Stimulated activated CD4-positive, alpha-beta T cell treated with anti-CD3 and anti-CD28 coated beads, Interleukin-4, amount 100 ng/mL, for 48 hours (primary cell): ENCODE measurements at places on chromosomes 12 and 14.

GRCh38 chr12:78095623-78096022 lies 264.9 kb downstream of the NAV3 start:
- no peak for DNase-seq

GRCh38 chr12:122080149-122081082 lies 1.9 kb downstream of the MLXIP start:
- no peak for DNase-seq

GRCh38 chr14:68626386-68626785 lies 166.5 kb downstream of the ZFP36L1 start:
- no peak for DNase-seq

- no peak for DNase-seq
These were observed 10.6 kb upstream of the ATP5MC2 start for GRCh38 chr12:53686436-53686835.

DNA sequence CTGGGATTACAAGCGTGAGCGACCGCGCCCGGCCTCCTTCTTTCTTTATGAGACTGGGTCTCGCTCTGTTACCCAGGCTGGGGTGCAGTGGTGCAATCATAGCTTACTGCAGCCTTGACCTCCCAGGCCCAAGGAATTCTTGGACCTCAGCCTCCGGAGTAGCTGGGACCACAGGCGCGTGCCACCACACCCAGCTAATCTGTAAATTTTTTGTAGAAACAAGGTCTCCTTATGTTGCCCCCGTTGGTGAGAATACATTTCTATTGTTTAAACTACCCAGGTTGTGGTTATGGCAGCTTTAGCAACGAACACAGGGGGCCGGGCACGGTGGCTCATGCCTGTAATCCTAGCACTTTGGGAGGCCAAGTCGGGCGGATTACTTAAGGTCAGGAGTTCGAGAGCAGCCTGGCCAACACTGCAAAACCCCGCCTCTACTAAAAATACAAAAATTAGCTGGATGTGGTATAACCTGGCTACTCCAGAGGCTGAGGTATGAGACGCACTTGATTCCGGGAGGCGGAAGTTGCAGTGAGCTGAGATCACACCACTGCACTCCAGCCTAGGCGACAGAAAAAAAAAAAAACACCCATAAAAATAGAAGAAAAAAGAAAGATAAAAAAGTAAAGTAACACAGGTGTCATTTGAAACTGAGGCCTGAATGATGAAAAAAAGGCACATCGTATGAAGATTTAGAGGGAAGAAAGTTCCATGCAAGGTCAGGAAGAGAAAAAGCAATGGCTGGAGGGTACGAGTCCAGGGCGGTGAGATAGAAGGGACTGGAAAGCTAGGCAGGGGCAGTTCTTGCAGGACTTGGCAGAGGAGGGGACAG lies 977 bp upstream of the TMEM120B start:
- no peak for DNase-seq

DNA sequence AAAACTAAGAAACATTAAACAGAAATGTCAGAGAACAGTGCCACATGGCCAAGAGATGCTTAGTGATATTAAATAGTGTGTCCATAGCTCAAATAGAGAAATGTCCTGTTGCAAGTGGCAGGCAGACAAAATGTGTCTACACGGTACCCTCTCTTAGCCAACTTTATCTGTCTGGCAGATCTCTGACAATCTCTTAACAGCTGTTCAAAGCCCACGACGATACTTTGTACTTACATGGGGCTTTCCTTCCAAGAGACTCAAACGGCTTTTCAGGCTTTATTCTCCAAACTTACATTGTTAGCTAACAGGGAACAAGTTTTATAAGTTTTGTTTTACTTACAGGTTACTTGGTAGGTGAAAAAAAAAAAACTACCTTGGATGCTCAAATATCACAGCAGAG lies 45.6 kb downstream of the ARMH4 start:
- DNase-seq: no peak
